ENCODE measurements at places on chromosomes 1 and 21. TPM values are rescaled to one million over a fixed set of nuclear protein-coding genes. Genes with fewer than 3 reads are reported as not detected.

The KRTAP19-1 gene
- total RNA-seq, result not detected

The KCNJ9 gene
- total RNA-seq, result not detected

The HPCAL4 gene
- total RNA-seq, result 2.0 TPM

DNA sequence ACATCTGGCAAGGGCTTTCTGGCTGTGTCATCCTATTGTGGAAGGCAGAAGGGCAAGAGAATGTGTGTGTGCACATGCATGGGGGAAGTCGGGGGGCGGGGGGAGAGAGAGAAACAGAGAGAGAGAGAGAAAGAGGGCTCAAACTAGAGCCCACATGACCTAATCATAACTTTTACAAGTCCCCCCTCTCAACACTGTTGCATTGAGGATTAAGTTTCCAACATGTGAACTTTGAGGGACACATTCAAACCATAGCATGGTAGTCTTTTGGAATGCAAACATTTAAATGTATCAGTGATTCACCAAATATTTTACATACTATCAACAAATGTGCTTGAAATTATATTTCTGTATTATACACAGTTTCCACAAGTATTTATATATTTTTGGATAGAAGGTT is 655.4 kb upstream of the B3GALT2 start:
- no peak for DNase-seq

DNA sequence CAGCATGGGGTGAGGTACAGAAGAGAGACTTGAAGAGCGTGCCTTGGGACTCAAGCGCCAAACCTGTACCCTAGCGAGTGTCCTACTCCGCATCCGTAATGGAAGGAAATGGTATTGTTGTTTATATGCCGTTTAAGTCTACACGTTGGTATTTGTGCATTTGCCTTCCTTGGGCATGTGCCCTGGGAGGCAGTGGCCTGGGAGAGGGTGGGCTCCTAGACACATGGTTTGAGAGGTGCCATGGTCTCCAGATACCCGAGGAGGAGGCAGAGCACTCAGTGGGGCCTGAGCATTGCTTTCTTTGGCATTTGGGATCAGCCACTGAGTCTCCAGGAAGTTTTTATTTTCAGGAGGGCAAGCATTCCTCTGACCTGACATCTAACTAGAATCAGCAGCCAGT is 6.5 kb downstream of the ZNF672 start:
- DNase-seq, result no peak

The CELA3A gene
- not detected for total RNA-seq

The CELSR2 gene
- total RNA-seq, result 5.2 TPM

- no peak for DNase-seq
These were observed 41.1 kb downstream of the GLIS1 start for GRCh38 chr1:53697721-53698383.

DNA sequence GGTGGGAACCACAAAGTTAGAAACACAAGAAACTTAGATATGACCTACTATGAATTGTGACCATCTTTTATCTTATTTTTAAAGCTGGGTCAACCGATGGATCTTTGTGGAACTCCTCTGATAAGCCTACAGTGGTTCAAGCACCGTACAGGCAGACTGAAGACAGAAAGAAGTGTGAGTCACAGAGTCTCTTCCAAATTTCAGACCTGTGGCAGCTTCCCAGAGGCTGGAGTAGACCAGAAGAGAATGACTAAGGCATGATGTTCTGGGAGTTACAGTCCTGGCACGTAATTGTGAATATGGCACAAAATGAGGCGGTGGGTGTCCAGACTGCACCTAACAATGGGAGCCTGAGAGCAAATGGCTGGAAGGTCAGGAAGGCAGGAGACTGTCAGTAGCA is 70.0 kb downstream of the LMO4 start:
- DNase-seq, result no peak

The A3GALT2 gene
- total RNA-seq, result not detected

The S100A7 gene
- total RNA-seq, result not detected

Measured in activated CD4-positive, alpha-beta T cell treated with anti-CD3 and anti-CD28 coated beads, Interleukin-2, amount 10 ng/mL, durations not matched to agents 7 days and 5 days (primary cell).